SK-N-SH treated with all-trans-retinoic acid at 6 μM for 48 hours (cell line): ENCODE measurements at places on chromosomes 2 and 18.

DNA sequence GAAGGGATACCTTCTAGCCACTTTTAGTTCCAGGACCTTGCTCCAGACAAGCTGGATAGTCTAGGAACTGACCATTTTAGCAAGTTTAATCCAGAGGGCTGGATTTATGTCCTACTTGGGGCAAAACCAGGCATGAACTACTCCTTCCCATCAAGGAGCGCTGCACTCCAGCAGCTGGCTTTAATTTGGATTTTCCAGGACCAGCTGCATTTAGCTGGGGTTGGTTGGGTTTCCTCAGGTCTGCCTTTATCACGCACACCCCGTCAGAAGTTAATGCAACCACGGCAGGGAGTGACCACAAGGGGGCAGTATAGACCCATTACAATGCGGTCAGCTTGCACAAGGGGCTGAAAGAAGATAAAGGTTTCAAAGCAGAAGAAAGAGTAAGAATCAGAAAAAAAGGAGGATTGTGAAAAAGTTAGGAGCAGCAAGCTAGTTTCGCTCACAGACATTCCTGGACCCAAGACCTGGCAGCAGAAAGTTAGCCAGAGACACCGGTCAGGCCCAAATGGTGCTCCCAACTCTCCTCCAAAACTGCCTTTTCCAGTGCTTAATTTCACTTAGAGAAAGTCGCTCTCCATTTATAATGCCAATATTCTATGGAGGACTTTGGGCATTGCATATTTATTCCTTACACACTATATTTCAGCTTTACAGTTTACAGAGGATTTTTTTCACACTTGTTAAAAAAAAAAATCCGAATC lies 40.1 kb downstream of the SLC4A1AP start:
- peak; percentile 89 for ATAC-seq

- ATAC-seq, result no peak
Measured at GRCh38 chr2:44952806-44953498, 11.4 kb downstream of the SIX3 start.

GRCh38 chr2:167579826-167580225 lies 667.6 kb downstream of the STK39 start:
- no peak for ATAC-seq

- no peak for ATAC-seq
Measured at GRCh38 chr2:77937366-77937765, 415.2 kb upstream of the LRRTM4 start.

DNA sequence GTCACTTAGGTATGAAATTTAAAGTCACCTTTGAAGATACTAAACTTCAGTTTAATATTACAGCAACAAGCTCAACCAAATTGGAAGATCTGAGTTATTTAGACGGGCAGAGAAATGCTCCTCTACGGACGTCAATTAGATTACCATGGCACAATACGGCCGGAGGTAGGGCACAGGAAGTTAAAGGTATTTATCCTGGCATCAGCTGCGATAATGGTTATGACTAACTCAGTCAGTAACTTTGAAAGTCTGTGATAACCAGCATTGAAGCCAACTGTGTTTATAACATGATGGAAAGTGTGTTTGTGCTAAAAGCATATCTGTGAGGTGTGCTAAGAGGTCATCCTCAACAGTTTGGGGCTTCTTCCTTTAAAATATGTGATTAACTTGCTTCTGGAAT lies 117.3 kb downstream of the WDSUB1 start:
- peak; percentile 60; the same call in 2 of the 3 replicates for ATAC-seq
